Activated effector memory CD4-positive, alpha-beta T cell treated with anti-CD3 and anti-CD28 coated beads, Interleukin-2, amount 50 U/mL, for 16 hours (primary cell): ENCODE measurements at places on chromosomes 5 and 9.

- no peak for DNase-seq
Observed at GRCh38 chr9:98698856-98699255, 9.9 kb downstream of the GABBR2 start.

GRCh38 chr5:53882006-53882675 is 321.7 kb downstream of the NDUFS4 start:
- no peak for DNase-seq

DNA sequence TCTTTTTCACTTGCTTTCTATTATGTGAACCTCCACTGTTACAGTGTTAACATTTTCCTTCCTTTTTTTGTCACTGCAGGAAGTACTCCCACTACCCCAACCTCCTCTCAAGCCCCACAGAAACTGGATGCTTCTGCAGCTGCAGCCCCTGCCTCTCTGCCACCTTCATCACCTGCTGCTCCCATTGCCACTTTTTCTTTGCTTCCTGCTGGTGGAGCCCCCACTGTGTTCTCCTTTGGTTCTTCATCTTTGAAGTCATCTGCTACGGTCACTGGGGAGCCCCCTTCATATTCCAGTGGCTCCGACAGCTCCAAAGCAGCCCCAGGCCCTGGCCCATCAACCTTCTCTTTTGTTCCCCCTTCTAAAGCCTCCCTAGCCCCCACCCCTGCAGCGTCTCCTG is 18.8 kb downstream of the NUP214 start:
- no peak for DNase-seq

DNA sequence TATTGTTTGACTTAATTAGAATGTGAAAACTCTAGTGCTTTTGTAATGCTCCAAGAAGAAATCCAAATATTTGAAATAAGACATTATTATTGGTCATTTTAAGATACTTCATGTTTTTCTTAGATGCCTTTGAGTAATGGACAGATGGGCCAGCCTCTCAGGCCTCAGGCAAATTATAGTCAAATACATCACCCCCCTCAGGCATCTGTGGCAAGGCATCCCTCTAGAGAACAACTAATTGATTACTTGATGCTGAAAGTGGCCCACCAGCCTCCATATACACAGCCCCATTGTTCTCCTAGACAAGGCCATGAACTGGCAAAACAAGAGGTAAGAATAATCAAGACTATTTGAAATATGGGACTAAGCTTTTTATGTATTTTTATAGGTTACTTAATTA is 69.2 kb upstream of the SREK1 start:
- DNase-seq: no peak

DNA sequence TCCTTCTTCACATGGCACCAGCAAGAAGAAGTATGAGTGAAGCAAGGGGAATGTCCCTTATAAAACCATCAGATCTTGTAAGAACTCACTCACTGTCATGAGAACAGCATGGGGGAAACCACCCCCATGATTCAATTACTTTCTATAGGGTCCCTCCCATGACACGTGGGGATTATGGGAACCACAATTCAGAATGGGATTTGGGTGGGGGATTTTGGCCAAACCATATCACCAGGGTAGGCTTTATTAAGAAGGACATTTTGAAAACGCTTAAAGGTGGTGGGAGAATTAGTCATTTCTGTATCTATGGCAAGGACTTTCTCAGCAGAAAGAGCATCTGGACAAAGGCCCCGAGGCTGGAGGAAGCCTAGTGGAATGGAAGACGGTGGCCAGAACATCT is 100.2 kb upstream of the ADAMTS16 start:
- no peak for DNase-seq

- no peak for DNase-seq
Observed at GRCh38 chr9:4027606-4028005, 272.3 kb downstream of the GLIS3 start.

- no peak for DNase-seq
Observed at GRCh38 chr5:93304456-93305250, 276.4 kb downstream of the NR2F1-AS1 start.

GRCh38 chr5:167285591-167285990 is 1005.9 kb upstream of the WWC1 start:
- no peak for DNase-seq

DNA sequence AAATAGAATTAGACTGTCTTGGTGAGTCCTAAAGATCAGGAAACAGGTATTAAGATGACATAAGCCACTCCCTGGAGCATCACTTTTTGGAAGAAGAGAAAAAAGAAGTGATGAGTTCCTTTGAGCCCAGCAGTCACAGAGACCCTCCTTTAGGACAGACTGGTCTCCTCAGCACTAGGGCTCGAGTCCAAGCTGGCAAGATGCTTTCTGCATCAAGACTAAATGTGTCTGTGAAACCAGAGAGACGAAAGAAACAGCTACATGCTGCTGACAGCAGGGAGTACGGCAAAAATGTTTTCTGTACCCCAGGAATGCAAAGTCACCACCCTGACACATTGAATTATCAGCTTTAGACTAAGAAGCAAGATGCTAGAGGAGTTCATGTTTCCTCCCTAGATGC is 184.5 kb downstream of the CRB2 start:
- DNase-seq: no peak

DNA sequence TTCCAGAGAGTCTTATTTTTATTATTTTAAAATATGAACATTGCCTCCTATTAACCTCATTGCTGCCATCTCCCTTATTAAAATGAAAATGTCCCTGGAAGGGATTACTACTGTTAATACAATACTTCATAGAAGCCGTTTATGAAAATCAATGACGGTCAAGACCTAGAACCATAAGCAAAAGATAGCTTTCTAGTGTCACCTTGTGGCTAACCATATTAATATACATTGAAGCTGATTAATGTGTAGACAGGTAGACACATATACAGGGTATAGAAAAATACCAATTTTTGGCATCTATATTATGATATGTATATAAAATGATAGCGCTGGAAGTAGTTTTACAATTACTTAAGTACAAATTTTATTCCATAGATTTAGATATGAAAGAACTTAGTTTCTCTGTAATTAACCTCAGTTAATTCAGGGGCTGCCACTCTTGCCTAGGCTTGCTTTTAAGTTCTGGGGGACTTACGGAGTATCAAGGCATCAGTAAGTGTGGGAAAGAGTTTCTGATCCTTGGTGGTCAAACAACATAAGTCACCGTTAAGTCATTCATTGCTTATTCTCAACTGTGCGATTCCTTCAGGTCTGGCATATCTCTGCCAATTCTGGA is 2.5 kb upstream of the YTHDC2 start:
- no peak for DNase-seq

GRCh38 chr5:112142769-112143270 is 276.3 kb downstream of the EPB41L4A start:
- DNase-seq: no peak

DNA sequence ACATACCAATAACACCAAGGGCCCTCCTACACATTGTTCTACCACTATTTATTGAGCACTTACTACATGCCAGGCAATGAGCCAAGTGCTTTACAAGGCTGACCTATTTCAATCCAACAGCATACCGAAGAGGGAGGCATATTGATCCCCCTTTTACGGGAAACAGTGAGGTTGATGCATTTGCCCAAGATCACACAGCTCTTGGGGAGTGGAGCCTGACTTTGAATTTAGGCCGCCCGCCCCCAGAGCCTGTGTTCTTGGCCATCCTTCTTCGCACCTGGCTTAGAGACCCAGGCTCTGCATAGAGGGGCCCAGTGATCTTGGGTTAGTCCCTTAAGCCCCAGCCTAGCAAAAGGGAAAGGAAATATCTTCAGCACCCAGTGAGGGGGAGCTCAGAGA is 158.1 kb upstream of the IER5L start:
- DNase-seq: no peak

DNA sequence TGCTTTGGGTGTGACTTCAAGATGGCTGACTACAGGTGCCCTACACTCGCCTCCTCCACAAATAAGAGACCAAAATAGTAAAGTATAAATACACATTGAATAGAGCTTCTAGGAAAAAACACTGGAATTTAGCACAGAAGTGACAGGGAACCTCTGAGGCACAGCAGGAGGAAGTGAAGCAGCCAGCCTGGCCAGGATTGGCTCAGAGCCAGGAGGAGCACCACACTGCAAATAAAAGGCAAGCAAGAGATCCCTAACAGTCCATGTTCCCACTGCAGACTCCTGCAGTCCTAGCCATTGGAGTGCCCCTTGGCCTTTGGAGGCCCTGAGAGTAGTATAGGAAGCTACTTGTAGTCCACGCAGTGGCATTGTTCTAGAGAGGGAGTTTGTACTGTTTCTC is 186.7 kb upstream of the TLX3 start:
- no peak for DNase-seq

GRCh38 chr9:131868766-131869165 is 128.9 kb upstream of the RAPGEF1 start:
- no peak for DNase-seq

DNA sequence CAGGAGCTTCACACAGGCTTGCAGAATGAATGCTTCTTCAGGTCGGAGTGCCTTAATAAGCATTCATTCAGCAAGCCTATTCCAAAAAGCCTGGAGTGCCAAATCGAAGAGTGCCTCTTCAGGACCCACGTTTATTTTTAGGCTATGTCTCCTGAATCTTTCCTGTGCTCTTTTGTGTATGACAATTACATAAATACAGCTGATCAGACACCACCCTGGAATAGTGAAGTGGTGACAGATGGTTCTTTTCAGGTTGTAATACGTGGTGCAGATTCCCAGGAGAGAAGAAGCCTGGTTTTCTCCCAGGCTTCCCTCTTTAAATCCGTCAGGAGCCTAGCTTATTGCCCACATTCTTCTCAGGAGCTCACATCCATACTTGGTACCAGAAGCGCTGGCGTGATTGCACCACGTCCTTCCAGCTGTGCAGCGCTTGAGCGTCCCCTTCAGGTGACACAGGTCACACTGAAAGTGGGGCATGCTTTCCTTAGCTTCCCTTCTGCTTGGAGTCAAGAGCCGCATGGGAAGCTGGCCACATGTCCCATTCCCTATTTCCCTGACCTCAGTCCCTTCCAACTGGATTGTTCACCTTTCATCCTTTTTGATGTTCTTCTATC is 123.1 kb downstream of the ADCY2 start:
- DNase-seq: no peak

- DNase-seq: no peak
Observed at GRCh38 chr9:2676466-2676865, 40.8 kb upstream of the KCNV2 start.

DNA sequence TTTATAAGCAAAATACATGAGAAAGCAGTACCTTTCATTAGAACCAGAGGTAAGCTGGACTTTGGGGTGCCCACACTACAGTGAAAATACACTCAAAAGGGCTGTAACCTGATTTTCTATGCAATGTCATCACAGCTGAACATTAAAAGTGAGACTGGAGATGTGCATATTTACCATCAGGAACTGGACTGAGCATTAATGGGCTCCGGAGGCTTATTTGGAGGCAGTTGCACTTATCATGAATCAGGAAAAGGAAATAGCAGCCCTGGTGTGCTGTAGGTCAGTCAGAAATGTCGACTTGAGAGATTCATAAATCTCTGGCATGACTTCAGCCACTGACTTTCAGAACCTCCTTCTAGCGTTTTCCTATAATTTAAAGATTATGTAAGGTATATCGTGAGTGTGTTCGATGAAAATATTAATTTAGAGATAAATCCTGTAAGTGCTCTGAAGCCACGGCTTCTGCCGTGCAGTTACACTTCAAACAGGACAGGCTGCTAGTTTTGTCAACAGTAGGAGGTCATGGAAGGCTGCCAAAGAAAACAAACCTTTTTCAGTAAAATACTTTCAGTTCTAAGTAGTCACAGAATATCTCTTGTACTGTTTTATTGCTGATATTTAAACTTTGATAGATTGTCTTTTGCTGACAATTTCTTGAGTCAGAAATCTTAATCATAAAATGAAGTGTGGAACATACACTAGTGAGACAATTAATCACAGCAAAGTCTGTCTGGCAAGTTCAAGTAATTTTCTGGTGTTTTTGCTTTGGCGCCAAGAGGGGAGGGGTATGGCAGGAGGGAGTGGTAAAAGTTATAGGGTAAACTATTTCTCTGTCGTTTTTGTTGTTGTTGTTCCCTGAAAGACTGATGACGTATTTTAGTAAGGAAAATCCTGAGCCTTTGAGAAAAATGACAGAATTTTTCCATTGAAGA is 939.7 kb downstream of the NR2F1-AS1 start:
- no peak for DNase-seq

GRCh38 chr9:95962936-95963335 is 87.4 kb downstream of the ERCC6L2 start:
- DNase-seq: no peak

DNA sequence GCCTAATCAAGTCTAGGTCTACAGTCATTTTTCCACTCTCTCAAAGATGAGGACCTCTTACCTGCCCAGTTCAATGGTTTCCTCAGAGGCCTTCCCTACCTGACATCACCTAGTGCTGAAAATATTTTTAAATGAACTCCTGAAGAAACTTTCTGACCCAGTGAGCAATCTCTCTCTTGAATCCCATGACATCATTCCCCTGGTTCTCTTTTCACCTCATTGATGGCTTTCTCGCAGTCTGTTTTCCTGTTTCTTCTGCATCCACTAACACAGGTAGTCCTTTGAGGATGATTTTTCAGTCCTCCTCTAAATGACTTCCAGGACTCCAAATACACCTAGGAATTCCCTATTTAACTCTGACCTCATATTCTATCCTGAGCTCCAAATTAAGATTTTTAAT is 40.3 kb downstream of the SCAI start:
- DNase-seq: no peak

DNA sequence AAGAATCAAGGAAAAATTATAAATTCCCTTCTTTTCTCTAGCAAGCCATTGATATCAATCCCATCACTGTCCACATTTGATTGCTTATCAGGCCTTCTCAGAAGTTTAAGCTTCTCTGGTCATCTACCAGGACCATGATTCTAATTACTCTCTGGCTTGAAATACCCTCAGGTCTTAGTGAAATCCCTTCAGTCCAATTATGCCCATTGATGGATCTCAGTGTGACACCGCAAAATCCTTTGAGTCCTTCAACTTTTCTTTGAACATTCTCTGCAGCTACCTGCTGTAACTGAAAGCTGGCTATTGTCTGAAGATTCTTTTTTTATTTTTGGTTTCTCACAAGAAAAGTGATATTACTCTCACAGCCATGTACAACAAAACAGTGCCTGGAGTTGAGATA is 3.0 kb upstream of the CDH9 start:
- no peak for DNase-seq

GRCh38 chr5:41122459-41122858 is 51.3 kb upstream of the MROH2B start:
- no peak for DNase-seq
